ENCODE measurements at places on chromosomes 2 and 18. TPM values are rescaled to one million over a fixed set of nuclear protein-coding genes. Genes with fewer than 3 reads are reported as not detected.
A peak's percentile ranks its signal among the peaks of the same experiment; 100 is the strongest.

DNA sequence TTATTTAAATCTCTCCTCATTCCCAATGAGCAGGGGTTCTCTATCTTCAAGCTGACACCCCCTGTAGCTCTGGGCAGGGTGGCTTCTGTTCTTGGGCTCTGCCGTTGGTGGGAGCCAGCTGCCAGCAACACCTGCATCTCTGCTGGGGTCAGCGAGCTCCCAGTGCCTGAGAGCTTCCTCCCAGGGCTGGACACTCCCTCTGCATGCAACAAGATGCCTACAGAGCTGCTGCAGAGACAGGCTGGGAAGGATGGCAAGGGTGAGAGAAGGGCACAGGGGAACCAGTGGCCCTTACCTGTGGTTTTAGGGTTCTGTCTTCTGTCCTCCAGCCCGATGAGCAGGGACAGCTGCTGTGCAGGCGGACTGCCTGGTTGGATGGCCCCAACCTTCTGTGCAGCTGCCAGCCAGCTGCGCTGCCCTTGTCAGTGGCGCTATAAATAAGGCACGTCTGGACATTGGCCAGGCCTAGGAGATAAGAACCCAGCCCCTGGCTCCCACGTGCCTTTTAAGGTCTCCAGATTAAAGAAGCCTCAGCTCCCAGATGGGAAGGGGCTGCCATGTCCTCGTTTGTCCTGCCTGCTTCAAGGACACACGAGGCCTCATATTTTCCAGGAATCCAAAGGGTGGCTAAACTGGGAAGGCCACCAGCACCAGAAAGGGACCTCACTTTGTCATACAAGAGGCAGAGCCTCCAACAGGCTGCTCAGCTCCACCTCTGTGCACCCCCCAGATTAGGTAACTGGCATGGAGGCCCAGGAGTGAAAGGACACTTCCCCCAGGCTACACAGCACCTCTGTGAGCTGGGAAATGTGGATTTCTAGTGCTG, 39.5 kb upstream of the FHL2 start:
- H3K4me1 ChIP-seq = no peaks in the 10 kb centered on the region
- H3K36me3 ChIP-seq = no peaks in the 10 kb centered on the region
- no peak overlapping the region for H3K27ac ChIP-seq

Gene PCGF1
- 14.3 TPM for total RNA-seq

Gene NGEF
- total RNA-seq = 5.4 TPM

GRCh38 chr18:9380101-9380500, 45.5 kb downstream of the TWSG1 start:
- H3K4me3 ChIP-seq = no peak overlapping the region
- H3K27ac ChIP-seq = no peak overlapping the region
- H3K36me3 ChIP-seq = no peaks in the 10 kb centered on the region
- H3K4me1 ChIP-seq = peaks cover 11% of the 10 kb centered on the region
- no peaks in the 10 kb centered on the region for H3K27me3 ChIP-seq
- DNase-seq = no peak

DNA sequence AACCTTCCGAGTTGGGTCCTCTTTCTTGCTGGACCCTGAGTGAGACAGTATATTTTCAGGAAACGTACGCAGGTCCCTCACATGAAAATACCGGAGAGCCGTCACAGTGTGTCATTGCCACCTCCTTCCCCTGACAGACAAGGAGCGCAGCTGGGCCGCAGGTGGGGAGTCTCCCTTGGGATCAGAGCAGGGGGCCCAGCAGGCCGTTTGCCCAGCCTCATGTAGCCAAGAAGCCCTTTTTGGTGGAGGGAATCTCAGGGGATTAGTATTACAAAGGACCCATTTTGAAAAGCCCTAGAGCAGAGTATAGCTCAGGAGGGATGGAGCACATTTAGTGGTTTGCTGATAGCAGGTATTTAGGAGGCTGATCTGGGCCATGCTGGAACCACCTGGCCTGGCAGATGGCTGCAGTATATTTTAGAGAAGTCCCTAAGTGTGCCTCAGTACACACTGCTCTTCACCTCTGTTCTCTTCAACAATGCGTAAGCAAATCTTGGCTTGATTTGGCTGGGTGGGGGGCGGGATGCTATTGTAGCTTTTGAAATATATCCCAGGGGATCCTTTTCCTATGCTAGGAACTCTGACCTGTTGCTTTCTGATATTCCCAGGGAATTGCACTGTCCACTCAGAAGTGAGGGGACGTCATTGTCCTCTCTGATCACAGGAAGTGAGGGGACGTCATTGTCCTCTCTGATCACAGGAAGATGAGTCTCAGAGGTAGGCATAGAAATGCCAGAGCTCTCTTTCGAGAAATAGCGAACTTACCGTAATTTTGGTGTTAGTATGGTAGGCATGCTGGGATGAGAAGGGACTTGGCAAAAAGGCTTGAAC, 171.9 kb downstream of the HRH4 start:
- no peak overlapping the region for H3K27ac ChIP-seq
- H3K36me3 ChIP-seq = no peaks in the 10 kb centered on the region
- DNase-seq = no peak
- peaks cover 7% of the 10 kb centered on the region for H3K4me1 ChIP-seq
- H3K4me3 ChIP-seq = peak overlapping the region; percentile 34
- H3K27me3 ChIP-seq = no peaks in the 10 kb centered on the region

DNA sequence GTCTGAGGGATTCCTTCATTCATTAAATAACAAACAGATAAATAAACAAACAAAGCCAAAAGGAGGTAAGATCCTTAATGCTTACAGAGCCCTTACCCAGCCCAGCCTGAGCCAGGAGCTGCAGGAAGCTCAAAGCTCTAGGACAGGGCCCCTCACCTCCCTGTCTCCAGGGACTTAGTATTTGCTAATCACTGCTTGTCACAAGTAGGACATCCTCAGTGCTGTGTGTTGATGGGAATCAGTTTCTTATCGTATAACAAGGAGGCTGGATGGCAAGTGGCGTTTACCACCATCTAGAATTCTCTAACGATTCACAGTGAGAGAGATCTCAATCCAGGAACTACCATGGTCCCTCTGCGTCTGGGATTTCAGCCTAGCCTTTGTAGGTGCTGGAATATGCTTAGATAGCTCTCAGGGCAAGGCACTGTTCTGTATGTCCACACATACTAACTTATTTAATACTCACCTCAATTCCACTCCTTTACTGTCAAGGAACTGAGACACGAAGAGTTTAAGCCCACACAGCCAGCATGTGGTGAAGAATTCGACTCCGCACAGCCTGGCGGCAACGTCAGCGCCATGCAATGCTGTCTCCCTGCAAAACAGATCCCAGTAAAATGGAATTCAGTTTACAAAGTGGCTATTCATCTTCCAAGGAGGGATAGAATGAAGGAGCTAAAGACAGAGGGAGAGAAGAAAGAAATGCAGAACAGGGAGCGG, 164.8 kb downstream of the MYCN start:
- H3K27ac ChIP-seq = peak overlapping the region; percentile 99
- no peaks in the 10 kb centered on the region for H3K27me3 ChIP-seq
- H3K4me1 ChIP-seq = peaks cover 38% of the 10 kb centered on the region
- H3K4me3 ChIP-seq = peak overlapping the region; percentile 43

Gene COL4A3
- total RNA-seq = 1.2 TPM

DNA sequence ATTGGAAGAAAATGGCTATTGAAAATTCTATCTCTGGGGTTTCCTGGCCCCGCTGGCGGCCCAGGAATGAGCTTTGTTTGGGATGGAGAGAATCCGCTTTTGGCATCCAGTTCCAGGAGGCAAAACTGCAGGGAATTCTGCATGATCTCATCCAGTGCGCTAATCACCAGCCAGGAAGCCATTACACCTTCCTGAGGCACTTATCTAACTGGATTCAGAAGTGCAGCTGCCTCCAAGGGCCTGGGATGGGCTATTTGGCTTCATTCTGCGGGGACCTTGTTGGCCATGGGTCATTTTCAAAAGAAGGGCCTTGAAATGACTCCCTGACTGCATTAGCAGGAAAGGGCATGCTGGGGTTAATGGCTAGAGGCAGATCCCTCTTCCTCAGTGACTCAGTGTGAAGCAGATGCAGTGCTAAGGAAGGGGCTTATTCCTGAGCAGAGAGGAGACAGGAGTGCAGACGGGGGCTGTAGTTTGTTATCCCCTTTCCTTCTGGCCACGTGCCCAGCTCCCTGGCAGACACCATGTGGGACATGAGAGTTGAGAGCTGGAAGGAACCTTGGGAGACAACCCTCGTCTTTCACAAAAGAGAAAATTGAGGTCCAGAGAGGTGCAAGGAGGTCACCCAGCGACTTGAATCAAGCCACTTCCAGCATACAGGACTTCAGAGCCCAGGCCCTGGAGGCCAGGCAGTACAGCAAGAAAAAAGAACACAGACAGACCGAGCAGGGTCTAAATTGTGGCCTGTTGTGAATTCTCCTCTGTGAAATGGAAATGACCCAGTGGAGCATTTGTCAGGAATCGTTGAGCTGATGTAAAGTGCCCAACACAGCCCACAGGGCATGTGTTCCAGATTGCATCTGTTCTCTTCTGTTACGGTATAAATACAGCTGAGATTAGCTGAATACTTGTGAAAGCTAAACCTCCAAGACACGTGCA, 161.8 kb downstream of the PRKCE start:
- no peak for DNase-seq
- H3K27ac ChIP-seq = no peak overlapping the region
- H3K4me1 ChIP-seq = no peaks in the 10 kb centered on the region
- no peaks in the 10 kb centered on the region for H3K27me3 ChIP-seq
- no peaks in the 10 kb centered on the region for H3K36me3 ChIP-seq

DNA sequence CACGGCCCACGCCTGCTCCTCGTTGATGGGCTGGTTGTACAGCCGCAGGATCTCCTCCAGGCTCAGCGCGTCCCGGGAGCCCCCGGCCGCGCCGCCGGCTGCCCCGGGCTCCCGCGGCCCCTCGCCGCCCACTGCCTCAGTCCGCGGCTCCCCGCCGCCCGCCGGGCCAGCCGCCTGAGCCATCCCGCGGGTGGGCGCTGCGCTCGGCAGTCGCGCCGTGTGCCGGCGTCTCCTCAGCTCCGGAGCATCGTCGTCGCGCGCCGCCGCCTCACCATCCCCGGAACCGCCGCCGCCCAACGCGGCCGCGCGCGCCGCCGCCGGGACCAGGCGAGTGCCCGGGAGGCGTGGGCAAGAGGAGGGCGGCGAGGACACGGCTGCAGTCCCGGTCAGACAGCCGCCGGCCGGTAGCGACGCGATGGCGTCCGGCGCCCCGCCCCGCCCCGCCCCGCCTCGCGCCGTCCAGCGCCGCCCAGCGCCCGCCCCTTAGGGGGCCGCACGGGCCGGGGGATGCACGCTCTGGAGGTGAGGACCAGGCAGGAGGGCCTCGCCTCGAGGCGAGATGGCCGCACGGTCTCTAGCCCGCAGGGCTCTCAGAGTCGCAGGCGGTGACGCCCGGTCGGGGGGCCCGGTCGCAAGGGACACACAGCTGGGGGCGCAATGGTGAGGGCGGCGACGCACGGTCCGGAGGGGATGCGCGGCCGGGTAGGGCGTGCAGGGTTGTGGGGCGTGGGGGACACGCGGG, at the start of gene SPIRE1:
SPIRE1 (minus strand) TSS at position 424 of the 742 bp plus-strand sequence; CDS start at position 183, 241 bp downstream.
- no peak within 1 kb of the TSS for H3K27ac ChIP-seq
- H3K36me3 ChIP-seq = no peaks in the 10 kb centered on the region
- DNase-seq = peak; percentile 70

DNA sequence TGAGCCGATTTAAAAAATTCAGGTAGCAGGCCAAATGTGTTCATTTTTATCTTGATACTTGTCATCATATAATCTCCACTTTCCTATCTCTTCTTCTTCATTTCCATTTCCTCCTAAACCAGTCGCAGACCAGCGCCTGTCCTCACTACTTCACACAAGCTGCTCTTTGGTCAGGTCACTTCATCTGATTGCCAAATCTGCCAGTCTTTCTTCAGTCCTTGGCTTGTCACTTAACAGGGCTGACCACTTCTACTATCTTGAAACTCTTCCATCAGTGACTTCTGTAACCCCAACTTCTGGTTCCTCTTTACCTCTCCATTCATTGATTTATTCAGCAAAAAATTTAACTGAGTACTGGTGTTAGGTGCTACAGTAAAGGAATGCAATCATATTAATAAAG, 18.0 kb upstream of the SPRED2 start:
- no peaks in the 10 kb centered on the region for H3K36me3 ChIP-seq
- no peaks in the 10 kb centered on the region for H3K27me3 ChIP-seq
- no peak overlapping the region for H3K27ac ChIP-seq
- no peaks in the 10 kb centered on the region for H3K4me1 ChIP-seq
- DNase-seq = no peak

Gene DES
- total RNA-seq = 6.1 TPM

- no peak overlapping the region for H3K4me3 ChIP-seq
- peaks cover 12% of the 10 kb centered on the region for H3K4me1 ChIP-seq
- H3K27ac ChIP-seq = no peak overlapping the region
- no peaks in the 10 kb centered on the region for H3K36me3 ChIP-seq
- no peaks in the 10 kb centered on the region for H3K27me3 ChIP-seq
- no peak for DNase-seq
Measured at GRCh38 chr2:11491348-11491933, 25.5 kb upstream of the E2F6 start.

Gene IL36G
- 0.70 TPM for total RNA-seq

DNA sequence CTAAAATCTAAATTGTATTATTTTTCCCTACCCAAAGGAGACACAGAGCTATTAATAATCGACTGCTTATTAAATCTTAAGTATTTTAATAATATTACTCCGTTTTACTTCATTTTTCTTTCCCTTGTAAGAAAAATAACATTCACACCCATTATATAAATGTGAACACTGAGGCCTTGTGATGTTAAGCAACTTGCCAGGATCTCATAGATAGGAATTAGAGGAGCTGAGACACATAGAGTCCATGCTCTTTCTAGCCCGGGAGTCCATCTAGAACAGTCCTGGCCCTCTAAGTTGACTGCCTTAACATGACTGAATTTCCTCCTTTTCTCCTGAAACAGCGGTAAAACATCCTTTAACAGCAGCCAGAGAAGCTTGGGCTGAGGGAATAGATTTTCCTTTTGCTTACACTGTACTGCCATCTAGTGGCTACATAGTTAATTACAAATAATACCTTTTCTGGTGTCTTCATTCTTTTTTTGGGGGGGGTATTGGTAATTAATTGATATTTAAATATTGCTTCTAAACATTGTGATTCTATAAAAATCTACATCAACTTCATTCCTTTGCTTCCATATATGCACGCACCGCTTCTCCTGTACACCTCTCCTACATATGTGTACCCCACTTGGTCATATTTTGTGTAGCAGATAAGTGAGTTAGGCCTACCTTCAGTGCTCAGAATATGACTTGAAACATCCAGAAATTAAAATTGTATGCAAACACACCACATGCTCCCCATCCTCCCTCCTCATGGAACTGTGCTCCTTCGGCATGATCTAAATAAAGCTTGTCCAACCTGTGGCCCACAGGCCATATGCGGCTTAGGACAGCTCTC, 125.8 kb upstream of the HNMT start:
- H3K36me3 ChIP-seq = no peaks in the 10 kb centered on the region
- peak; percentile 76 for DNase-seq
- H3K4me1 ChIP-seq = no peaks in the 10 kb centered on the region
- no peak overlapping the region for H3K27ac ChIP-seq
- no peaks in the 10 kb centered on the region for H3K27me3 ChIP-seq
- no peak overlapping the region for H3K4me3 ChIP-seq

Gene KCNE4
- not detected for total RNA-seq

- no peak for DNase-seq
- peaks cover 39% of the 10 kb centered on the region for H3K36me3 ChIP-seq
- no peak overlapping the region for H3K4me3 ChIP-seq
- no peaks in the 10 kb centered on the region for H3K4me1 ChIP-seq
Measured at GRCh38 chr2:54639609-54640008, 83.9 kb upstream of the EML6 start.

Gene TMEM182
- 7.2 TPM for total RNA-seq

All from GM23338 (cell line).